ENCODE measurements at places on chromosomes 5 and 9. TPM values are rescaled to one million over a fixed set of nuclear protein-coding genes. Genes with fewer than 3 reads are reported as not detected.

The CCDC69 gene
- 110 TPM for total RNA-seq

The SARDH gene
- 1.6 TPM for total RNA-seq

The LCP2 gene
- 452 TPM for total RNA-seq

The MYOZ3 gene
- 0.14 TPM for total RNA-seq

The GRXCR2 gene
- not detected for total RNA-seq

The SPATA31E1 gene
- not detected for total RNA-seq

GRCh38 chr5:100775533-100775855, 127.6 kb downstream of the ST8SIA4 start:
- H3K4me3 ChIP-seq, result no peak overlapping the region
- peaks cover 21% of the 10 kb centered on the region for H3K4me1 ChIP-seq

- no peak for DNase-seq
- peaks cover 3% of the 10 kb centered on the region for H3K4me1 ChIP-seq
- no peaks in the 10 kb centered on the region for H3K36me3 ChIP-seq
- H3K27me3 ChIP-seq, result peaks cover 2% of the 10 kb centered on the region
- no peak overlapping the region for H3K27ac ChIP-seq
Measured at GRCh38 chr5:67416133-67416937, 219.7 kb upstream of the CD180 start.

DNA sequence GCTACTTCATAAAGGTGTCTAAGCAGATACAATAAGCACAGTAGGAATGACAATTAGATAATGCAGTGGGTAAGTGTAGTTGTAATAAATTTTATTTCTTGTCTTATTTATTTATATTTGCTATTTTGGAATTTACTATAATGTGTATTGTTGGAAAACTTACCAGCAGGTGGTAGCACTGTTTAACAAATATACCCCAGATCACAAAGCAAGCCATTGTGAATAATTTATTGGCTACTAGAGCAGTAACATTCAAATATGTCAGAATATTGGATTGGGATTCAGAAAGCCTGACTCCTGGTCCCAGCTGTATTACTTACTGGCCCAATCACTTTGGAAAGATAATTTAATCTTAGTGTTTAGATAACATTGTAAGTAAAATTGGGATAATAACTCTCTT, 78.0 kb downstream of the ISOC1 start:
- no peak overlapping the region for H3K4me3 ChIP-seq
- H3K36me3 ChIP-seq, result no peaks in the 10 kb centered on the region
- H3K4me1 ChIP-seq, result no peaks in the 10 kb centered on the region
- no peaks in the 10 kb centered on the region for H3K27me3 ChIP-seq
- DNase-seq, result no peak

- no peak for DNase-seq
- H3K27ac ChIP-seq, result no peak overlapping the region
- H3K27me3 ChIP-seq, result peaks cover 32% of the 10 kb centered on the region
Measured at GRCh38 chr9:92160786-92161185, 45.6 kb upstream of the SPTLC1 start.

- DNase-seq, result no peak
- no peak overlapping the region for H3K27ac ChIP-seq
- no peaks in the 10 kb centered on the region for H3K4me1 ChIP-seq
- H3K36me3 ChIP-seq, result no peaks in the 10 kb centered on the region
- H3K27me3 ChIP-seq, result peaks cover 9% of the 10 kb centered on the region
Measured at GRCh38 chr5:137263371-137264005, 235.6 kb downstream of the SPOCK1 start.
